Activated T-helper 2 cell treated with anti-CD3 and anti-CD28 coated beads, Interferon-gamma antibody, Interleukin-2, Interleukin-4, amounts not matched to agents 10 μg/mL and 5 μg/mL and 100 μg/mL, durations not matched to agents 14 hours and 24 hours and 36 hours (primary cell): ENCODE measurements at places on chromosomes 4 and X. TPM values are rescaled to one million over a fixed set of nuclear protein-coding genes. Genes with fewer than 3 reads are reported as not detected.

- no peak for DNase-seq
These were observed at the start of gene UGT2B17 for GRCh38 chr4:68576272-68577125. Gene UGT2B17, minus strand, starts transcription at chr4:68576322. Its CDS starts 7,838 bp downstream, at chr4:68568484.

DNA sequence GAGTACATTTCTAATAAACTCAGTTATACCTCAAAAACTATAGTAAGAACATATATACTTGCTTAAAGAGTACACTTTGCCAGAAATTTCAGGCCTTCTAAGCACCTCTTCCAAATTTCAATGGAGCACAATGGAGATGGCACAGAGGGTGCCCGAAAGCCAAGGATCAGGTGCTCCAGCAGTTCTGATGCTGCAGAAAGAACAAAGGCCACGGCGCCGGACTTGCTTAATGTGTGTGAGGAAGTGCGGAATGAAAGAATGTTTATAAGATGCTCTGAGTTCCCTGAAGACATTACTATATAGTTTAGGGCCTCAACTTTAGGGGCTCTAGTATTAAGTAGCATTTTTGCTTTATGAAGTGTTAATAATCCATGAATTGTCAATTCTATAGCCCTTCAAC lies 44.3 kb downstream of the GASK1B start:
- no peak for DNase-seq

GRCh38 chr4:108355902-108356535 lies 187.3 kb upstream of the LEF1 start:
- no peak for DNase-seq

DNA sequence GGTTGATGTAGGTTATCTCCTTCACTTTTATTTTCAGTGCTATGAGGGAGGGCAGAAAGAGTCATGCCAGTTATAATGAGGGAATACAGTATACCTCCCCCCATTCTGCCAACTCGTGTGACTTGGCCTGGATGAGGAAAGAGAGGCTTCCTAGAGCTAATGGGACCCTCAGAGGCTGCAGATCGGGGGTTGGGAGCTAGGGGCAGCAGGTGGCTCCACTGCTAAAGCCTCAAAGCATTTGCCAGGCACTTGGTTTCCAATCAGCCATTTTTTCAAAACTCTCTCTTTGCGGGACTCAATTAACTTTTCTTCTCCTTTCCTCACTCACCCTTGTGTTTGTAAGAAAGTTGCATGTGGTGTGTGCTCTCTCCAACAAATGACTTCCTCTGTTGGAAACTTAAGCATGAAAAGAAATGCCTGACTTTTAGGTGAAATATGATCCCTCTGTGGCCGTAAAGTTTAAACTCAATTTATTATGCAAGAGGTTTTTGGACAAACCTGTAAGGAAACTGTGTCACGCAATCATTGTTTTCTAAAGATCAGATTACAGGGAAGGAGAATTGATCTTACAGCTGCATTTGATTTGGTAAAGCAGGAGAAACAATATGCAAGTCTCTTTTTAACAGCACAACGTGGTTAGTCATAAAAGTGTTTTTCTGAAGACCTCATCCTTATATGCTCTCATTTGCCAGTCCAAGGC lies 7.0 kb downstream of the SFRP2 start:
- no peak for DNase-seq

Gene AMOT
- 1.7 TPM in 2 replicates for total RNA-seq

- no peak for DNase-seq
These were observed 55.9 kb upstream of the THOC2 start for GRCh38 chrX:123788744-123789143.

DNA sequence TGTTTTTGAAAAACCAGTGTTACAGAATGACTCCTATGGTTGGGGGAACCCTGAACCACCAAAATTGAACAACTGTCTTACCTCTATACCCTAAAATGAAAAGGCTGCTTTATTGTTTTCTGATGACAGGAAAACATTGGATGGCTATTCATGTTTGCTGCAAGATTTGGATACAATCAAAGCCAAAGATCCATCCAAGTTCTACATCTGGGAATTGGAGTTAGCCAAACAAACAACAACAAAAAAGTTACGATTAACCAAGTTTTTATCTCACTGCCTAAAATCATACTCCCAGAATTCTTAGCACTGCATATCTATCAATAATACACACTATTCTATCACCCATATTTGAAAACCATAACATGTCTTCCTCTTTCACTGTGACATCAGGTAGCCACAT lies 349.7 kb upstream of the SLC7A11 start:
- DNase-seq, result no peak

Gene POLN
- total RNA-seq, result 1.3 and 1.4 TPM in 2 replicates

GRCh38 chrX:70998411-70999027 lies 67.6 kb upstream of the SLC7A3 start:
- no peak for DNase-seq

DNA sequence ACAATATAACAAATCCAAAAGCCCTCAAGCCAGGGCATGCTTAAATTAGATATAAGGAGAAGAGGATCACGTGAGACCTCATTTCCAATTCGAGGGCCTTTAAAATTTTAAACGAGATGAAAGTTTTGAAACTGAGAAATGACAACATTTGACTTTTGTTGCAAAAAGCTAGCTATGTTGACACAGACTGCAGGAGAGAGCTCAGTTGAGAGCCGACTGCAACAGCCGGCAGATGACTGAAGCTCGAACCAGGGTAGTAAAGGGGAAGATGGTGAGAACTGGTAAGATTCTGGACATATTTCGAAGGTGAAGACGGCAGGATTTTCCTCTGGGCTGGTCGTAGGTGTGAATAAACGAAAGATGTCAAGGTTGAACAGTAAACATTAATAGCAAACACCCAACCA lies 773 bp downstream of the PRMT9 start:
- no peak for DNase-seq

- no peak for DNase-seq
These were observed 107.7 kb upstream of the ZFP42 start for GRCh38 chr4:187887906-187888305.

GRCh38 chrX:17039826-17040225 lies 93.4 kb downstream of the REPS2 start:
- no peak for DNase-seq

Gene CDKL2
- 0.23 and 0.57 TPM in 2 replicates for total RNA-seq

DNA sequence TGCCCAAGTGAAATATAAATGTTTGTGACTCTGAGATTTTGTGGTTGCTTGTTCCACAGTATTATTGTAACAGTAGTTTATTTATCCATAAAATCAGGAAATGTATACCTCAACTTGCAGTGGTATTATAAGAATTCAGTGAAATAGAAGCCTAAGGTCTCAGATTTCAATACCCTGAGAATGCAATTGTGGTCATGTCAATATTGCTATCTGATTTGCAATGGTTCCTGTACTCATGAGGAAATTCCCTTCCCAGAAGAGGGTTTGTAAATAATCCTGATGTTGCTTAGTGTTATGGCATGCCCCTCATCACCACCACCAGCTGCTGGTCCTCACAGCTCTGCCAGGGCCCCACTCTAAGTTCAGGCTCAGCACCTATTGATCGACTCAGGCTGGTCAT lies 67.8 kb downstream of the SLC34A2 start:
- no peak for DNase-seq

Gene SMARCA1
- 0.18 and 0.34 TPM in 2 replicates for total RNA-seq

- DNase-seq, result no peak
These were observed 983.7 kb upstream of the PABPC4L start for GRCh38 chr4:135185256-135185655.

GRCh38 chrX:38311743-38312142 lies 15.6 kb downstream of the RPGR start:
- no peak for DNase-seq

GRCh38 chr4:74618659-74619058 lies 173.7 kb downstream of the AREG start:
- DNase-seq, result no peak

- DNase-seq, result no peak
These were observed 180.7 kb downstream of the PDGFC start for GRCh38 chr4:156790866-156791265.

Gene EVC
- total RNA-seq, result 1.7 and 2.0 TPM in 2 replicates

DNA sequence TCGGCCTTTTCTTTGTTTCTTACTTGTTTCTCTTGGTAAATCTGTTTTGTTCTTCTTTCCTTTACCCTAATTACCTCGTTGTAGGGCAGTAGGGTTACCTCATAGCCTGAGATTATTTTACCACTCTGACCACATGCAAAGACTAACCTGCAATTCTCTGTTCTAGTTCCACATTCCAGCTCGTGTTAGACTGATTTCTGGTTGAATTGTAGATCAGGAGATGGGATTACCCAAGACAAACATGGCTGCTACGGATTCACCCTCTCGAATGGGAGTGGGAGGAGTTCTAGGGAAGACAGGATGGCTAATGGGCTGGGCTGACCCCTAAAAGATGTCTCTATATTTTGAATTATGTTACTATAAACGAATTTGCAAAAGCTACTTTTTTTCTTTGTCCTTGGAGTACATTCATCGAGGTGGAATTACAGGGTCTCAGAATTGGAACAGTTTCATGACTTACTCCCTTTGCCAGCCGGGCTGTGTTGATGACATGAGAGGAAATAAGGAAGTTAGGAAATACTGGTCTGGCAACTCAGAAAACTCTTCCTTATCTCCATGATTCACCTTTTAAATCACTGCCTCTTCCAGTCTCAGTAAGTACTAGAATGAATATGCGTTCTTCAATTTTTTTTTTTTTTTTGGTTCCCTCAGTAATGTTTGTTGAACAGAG lies 36.7 kb upstream of the FBXW7 start:
- DNase-seq, result no peak

- no peak for DNase-seq
These were observed 99.9 kb downstream of the NHS start for GRCh38 chrX:17474892-17475291.

DNA sequence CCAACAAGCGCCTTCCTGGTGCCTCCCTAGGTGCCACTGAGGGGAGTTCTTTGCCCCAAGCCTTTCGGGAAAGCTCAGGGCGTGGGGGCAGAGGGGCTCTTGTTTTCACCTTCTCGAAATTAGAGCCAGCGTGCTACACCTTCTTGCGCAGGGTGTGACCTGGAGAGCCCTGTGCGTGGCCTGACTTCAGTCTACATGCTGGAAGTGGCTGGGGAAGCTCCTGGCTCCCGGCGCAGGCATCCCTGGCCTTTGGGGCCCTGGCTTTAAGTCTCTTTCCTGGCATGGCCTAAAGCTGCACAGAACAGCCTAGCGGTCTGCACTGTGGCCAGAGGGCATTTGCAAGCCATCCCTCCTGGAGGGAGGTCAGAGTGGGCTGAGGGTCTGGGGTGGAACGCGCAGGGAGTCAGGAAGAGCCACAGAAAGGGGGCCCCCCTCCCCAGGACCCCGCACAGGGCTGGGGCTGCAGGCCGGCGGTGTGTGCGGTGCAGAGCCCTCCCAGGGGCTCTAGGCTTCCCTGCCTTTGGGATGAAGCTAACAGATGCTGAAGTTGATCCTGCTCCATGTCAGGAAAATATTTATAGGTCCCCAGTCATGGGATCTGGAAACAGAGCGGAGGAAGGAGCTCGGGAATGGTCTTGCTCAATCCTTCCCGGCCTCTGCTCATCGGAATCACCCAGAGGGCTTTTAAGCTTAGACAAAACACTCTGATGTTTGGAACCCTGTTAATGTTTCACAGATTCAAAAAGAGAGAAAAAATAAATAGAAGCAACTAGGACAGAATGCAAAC lies 781 bp upstream of the SPON2 start:
- DNase-seq, result no peak

- DNase-seq, result no peak
These were observed 146.8 kb downstream of the DCTD start for GRCh38 chr4:182770259-182770995.

DNA sequence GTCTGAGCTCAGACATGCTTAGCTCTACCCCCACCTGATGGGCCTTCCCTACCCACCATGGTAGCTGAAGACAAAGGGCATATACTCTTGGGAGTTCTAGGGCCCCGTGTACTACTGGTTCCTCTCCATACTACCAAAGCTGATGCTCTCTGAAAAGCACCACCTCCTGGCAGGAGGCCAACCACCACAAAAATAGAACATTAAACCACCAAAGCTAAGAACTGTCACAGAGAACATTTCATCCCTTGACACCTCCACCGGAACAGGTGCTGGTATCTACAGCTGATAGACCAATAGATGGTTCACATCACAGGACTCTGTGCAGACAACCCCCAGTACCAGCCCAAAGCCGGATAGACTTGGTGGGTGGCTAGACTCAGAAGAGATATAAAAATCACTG lies 13.4 kb downstream of the EDA2R start:
- no peak for DNase-seq

- no peak for DNase-seq
These were observed 21.8 kb downstream of the TXLNG start for GRCh38 chrX:16807976-16808542.

Gene FRMD7
- total RNA-seq, result not detected in 2 replicates

DNA sequence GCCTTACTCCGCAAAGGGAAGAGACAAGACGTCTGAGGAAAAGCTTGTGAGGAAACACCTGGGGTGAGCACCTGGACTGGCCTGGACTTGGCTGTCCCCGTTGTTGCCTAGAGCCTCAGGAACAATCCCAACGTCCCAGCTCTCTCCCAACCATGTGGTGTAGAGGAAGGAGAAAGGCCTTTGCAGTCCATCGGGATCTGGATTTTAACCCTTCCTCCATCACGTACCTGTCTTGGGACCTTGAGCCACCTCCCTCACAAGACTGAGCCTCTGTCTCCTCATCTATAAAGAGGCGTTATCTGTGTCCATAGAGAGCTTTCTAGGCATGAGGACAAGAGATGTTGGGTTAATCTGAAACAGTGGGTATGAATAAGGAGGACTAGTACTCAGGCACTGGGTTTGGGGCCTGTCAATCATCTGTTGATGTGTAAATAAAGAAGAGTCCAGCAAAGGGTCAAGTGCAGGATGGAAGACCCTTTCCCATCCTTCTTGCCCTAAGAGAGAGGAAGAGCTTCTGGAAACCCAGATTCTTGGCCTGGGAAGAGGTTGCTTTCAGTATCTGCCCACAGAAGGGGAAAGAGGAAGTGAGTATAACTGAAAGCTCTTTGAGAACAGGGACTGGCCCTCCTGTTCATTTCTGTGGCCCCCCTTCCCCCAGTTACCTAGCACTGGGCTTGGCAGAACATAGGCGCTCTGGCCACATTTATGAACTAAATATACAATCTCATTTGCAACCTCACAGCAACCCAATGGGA lies 137.1 kb downstream of the PJA1 start:
- no peak for DNase-seq

GRCh38 chr4:165839615-165840333 lies 33.3 kb upstream of the TLL1 start:
- DNase-seq, result no peak

Gene TKTL2
- total RNA-seq, result not detected in 2 replicates

Gene SPANXN4
- not detected in 2 replicates for total RNA-seq

- peak; percentile 10 for DNase-seq
These were observed 109.9 kb upstream of the BCOR start for GRCh38 chrX:40207626-40208025.
